ENCODE measurements at places on chromosomes 11 and 22.
A peak's percentile ranks its signal among the peaks of the same experiment; 100 is the strongest.

DNA sequence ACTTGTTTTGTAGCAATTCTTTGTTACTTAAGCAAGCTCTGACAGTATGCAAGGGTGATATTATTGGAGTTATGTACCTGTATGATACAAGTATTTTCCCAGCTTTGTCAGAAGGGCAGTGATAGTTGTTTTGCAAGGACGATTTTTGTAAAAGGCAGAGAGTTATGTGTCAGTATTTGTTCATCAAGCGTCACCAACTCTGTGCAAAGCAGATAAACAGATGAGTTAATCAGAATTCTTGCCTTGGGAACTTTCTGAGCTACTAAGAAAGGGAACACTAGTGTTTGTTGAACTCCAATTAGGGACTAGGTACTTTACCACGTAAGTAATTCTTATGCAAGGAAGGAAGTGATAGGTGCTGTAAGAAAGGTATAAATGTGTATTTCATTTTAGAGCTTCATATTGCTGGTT lies 1.4 kb downstream of the USP47 start:
- peak; percentile 40 for DNase-seq

DNA sequence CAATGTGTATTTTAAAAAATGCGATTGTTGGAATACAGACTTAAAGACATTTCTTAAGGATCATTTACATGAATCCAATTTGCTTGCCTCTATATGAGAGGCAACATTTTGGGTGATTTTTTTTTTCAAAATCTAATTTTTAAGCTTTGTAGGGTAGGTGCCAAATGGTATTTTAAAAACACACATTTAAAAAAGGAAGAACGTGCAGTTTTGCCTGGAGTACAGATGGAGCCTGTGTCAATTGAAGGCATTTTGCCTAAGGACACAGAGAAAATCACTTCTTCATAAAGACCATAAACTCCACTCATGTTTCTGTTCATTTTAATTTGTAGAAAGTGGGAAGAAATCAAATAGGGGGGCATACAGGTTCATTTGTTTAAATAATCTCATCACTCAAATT lies 91.3 kb downstream of the BDNF start:
- DNase-seq: no peak

DNA sequence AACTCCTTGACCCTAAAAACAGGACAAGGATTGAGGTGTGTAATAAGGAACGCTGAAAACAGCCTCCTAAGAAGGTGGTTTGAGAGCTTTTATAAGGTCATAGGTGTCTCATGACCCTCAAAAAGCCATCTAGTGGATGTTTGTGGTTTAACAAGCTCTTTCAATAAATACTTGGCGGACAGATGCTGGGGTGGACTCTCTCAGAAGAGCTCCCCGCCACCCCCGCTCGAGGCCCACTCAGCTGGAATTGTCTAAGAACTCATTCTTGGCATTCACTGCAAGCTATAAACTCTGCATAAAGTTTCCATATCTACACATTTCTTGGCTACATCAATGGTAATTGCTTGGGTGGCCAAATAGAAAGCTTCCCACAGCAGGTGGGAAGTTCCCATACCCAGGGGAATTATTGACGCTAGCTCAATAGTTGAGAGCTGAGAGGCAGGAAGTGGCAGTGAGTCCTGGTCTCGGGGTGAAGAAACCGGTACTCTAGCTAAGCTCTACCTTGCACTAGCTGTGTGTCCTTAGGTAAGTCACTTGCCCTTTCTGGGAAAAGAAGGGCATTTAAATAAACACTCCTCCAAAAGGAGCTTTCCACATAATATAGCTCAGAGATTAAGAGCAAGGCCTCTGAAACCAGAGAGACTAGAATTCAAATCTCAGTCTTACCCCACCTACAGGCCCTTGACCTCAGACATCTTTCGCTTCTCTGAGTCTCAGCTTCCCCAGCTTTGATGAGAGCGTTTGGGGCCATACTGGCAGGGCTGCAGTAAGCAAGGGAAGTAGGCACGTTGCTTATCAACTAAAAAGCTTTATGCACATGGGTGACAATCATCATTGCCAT lies 6.4 kb downstream of the MS4A15 start:
- no peak for DNase-seq

GRCh38 chr11:57473285-57473841 lies 13.0 kb downstream of the RTN4RL2 start:
- no peak for DNase-seq

GRCh38 chr11:86990031-86990430 lies 34.8 kb upstream of the FZD4 start:
- peak; percentile 45 for DNase-seq

- DNase-seq: no peak
Observed at GRCh38 chr11:96230686-96231085, 112.3 kb downstream of the MAML2 start.

GRCh38 chr11:43736502-43737200 lies 56.1 kb downstream of the HSD17B12 start:
- peak; percentile 91 for DNase-seq

GRCh38 chr22:50016988-50017700 lies 4.6 kb upstream of the IL17REL start:
- DNase-seq: no peak

DNA sequence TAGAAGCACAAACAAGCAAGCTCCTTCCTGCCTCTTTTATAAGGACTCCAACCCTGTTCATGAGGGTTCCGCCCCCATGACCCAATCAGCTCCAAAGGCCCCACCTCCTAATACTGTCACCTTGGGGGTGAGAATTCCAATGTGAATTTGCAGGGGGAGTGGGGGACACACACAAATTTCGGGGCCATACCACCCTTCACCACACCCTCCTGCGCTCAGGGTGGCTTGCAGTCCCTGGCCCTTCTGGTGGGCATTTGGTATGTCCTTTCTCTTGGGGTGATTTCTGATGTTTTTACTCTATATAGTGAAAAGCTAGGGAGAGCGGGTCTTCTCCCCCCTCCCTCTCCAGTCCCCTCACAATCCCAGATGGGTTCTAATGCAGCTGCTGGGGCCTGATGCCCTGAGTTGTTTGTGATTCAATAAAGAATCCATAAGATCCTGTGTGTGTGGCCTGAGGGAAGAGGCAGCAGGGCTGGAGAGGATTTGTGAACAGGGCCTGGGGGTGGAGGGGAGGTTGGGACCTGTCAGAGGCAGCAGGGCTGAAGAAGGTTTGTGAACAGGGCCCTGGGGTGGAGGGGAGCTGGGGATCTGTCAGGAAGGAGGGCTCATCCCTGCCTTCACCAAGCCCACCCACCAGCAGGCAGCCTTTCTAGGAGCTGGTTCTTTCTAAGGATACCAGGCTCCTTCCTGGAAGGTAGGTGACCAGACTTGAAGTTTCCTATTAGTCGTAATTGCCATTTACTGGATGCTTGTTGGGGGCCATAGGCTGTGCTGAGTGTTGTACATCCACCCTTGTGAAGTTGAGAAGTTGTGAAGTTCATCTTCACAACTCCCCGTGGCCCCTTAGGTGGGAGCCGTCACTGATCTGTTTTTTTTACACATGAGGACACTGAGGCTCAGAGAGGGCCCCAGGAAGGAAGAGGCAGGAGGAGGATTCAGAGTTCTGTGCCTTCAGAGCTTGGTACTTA lies 7.9 kb downstream of the SLC35C1 start:
- no peak for DNase-seq

GRCh38 chr11:115712296-115712695 lies 208.1 kb upstream of the CADM1 start:
- no peak for DNase-seq

- no peak for DNase-seq
Observed at GRCh38 chr11:34126959-34127848, 21.8 kb downstream of the NAT10 start.

DNA sequence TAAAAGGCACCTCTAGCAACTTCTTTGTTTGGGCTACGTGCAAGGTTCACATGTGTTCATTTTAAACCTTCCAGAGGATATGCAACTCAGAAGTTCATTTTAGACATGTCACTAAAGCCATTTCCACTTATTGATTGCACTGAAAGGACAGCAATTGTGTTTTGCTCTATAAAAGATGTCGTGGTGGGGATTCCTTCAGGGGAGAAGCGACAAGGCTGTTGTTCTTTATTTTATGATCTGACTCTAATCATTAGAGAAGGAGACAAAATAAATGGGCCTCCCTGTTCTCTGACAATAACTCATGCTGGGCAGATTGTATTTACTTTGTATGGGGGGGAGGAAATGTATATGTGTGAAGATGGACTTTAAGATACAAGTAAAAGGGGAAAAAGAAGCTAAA lies 370.1 kb upstream of the ARHGAP42 start:
- DNase-seq: no peak

GRCh38 chr11:73977856-73978519 lies 4.7 kb downstream of the UCP2 start:
- no peak for DNase-seq

DNA sequence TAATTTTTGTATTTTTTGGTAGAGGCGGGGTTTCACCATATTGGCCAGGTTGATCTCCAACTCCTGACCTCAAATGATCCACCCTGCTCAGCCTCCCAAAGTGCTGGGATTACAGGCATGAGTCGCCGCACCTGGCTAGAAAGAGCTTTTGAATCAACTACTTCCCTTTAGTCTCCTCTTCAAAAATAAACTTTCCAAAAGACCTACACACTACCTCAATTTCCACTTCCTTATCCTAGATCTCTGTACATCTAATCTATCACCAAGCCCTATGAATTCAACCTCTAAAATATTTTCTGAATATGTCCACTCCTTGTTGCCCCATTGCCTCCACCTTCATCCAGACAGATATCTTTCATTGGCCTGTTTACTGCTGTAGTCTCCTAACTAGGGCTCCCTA lies 13.1 kb upstream of the DDX6 start:
- DNase-seq: no peak

DNA sequence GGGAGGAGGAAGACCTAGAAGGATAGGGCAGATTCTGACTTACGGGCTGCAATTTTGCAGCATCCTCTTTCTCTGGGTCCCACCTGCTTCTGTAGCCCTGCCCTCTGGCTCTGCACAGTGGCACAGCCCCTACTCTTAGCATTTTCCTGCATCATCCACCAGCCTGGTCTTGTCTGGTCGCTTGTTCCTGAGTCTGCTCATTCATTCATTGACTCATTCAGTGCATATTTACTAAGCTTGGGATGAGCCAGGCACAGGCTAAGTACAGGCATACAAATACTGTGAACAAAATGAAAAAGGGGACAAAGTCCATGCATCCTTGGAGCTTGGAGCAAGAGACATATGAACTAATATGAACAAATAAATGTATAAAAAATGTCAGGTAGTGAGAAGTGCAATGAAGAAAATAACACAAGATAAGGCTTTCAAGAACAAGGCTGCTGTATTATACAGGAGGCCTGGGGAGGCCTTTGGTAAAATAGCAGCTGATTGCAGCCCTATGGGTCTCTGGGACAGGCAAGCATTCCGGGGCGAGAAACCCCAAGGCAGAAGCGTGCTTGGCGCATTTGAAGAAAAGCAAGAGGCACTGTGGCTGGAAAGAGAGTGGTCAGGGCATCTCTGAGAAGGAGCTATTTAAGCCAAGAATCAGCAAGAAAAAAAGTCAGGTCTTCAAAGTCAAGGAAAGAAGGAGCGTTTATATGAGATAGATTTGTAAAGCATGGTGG lies 108.0 kb upstream of the ALX4 start:
- no peak for DNase-seq

DNA sequence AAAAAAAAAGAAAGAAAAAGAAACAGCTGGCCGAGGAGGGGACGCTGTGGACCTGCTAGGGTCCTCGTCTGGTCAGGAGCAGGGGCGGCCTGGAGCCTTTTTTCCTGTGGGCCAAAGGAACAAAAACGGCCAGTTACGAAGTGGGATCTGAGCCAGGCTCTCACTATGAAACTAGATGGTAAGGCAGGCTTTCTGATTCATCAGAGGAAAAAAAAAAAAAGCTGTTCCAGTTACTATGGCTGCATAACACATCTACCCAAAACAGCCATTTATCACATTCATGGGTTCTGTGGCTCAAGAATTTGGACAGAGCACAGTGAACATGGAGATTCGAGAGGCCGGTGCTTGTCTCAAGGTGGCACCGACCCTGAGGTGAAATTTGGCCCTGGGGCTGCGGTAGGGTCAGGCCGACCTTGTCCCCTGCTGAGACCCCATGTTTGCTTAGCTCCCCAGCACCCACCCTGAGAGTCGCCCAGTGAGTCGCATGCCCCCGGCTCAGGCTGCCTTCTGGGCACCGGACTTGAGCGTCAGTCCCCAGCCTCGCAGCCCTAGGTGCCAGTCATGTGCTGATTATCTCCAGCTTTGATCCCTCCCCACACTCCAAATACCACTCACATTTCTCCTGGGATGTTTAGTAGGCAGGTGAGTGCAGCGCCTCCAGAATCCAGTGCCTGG lies 34.2 kb downstream of the MRGPRD start:
- peak; percentile 74 for DNase-seq

DNA sequence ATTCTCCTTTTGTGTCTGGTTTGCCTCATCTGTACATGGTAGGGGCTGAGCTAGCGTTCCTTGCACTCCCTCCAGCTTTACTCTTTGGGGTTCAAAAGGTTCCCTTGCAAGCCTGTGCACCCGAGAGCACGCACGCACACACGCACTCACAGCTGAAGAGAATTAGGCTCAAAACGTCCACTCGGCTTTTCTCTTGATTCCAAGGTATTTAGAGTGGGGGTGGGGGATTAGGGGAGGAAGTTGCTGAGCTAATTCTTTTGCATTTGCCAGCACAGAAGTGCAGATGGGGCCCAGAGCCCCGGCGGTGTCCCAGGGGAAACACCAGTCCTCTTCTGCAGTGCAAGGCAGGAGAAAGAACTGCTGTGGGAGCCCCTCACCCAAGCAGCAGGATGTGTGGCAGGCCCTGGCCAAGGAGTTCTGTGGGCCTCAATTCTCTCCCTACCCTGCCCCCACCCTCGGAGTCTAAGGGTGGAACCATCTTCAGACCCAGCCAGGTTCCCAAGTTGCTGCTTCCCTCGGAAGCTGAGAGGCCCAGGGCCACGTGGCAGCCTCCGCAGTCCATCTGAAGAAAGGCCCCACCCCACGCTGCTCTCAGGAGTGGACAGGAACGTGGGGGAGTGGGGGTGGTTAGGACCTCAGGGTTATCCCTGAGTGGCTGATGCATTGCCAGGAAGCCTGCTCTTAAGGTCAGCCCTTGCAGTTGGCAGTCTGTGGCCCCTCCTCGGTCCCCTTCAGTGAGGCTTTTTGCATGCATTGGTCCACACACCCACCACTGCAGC lies 3.8 kb upstream of the KCNQ1OT1 start:
- DNase-seq: peak; percentile 45

- no peak for DNase-seq
Observed at GRCh38 chr11:96621161-96621560, 231.3 kb downstream of the JRKL start.

GRCh38 chr11:70899616-70900015 lies 352.8 kb downstream of the SHANK2 start:
- DNase-seq: no peak

- no peak for DNase-seq
Observed at GRCh38 chr11:27505781-27506180, 788 bp downstream of the LIN7C start.

DNA sequence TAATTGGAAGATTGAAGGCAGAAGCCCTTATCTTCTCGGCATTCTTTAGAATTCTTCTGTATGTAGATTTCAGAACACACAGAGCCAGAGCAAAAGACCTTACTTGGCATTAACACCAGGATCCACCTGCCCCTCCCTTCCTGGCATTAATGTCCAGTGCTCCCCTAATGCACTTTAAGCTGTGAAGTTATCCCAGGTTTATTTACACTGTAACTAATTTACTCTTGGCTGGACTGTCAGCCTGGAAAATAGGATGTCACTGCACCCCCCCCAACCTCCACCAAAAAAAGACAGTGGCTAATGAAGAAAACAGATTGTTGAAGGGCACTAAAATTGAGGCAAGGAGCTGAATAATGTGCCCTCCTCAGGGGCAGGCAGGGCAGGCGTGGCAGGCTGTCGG lies 30.1 kb downstream of the TIMP3 start:
- DNase-seq: no peak

- DNase-seq: no peak
Observed at GRCh38 chr22:30362651-30363281, 6.0 kb downstream of the CCDC157 start.
